Skin of body (tissue), 3 donors: ENCODE measurements at places on chromosomes 5 and 9. TPM values are rescaled to one million over a fixed set of nuclear protein-coding genes. Genes with fewer than 3 reads are reported as not detected.
A peak's percentile ranks its signal among the peaks of the same experiment; 100 is the strongest.

The IER5L gene
- total RNA-seq = 23.0 TPM

The GLRA1 gene
- total RNA-seq = not detected

The ODF2 gene
- total RNA-seq = 23.0 TPM

DNA sequence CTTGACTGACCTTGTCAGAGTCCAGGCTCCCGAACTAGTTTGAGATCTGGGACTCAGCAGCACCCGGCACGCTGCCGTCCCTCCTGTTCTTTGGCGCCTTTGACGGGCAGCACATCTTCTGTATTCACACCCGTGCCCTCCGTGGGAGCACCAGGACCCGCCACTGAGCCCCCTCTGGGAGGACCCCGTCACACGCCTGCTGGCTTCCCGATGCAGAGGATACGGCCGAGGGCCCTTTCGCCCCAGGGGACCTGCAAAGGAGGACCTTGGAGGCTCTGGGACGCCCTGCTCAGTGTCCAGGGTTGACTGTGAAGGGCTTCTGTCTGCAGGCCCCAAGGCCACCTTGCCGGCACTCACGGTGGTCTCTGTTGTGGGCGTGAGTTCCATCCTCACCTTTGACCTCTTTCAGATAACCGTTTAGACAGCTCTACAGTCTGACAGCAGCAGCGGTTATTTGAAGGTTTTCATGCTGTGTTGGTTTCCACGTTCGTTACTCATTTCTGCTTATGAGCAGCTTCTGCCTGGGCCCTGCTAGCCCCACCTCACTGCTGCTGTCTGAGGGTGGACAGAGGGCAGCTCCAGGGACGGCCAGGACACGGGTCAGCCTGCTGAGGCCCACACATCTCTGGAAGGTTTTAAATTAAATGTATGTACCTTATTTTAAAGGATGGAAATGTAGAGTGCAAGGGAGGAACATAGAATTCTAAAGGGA, 12.6 kb upstream of the EXOC3 start:
- no peak for DNase-seq

GRCh38 chr5:112514111-112514510, 95.0 kb upstream of the EPB41L4A start:
- no peak for DNase-seq

- no peak for DNase-seq
Measured at GRCh38 chr9:122080986-122081385, 12.1 kb downstream of the TTLL11 start.

- DNase-seq = peak; percentile 58
Measured at GRCh38 chr5:56269216-56269927, 36.2 kb upstream of the ANKRD55 start.

- DNase-seq = no peak
Measured at GRCh38 chr5:10856071-10856470, 95.0 kb upstream of the DAP start.

- no peak for DNase-seq
Measured at GRCh38 chr5:83540105-83540504, 68.6 kb downstream of the VCAN start.

DNA sequence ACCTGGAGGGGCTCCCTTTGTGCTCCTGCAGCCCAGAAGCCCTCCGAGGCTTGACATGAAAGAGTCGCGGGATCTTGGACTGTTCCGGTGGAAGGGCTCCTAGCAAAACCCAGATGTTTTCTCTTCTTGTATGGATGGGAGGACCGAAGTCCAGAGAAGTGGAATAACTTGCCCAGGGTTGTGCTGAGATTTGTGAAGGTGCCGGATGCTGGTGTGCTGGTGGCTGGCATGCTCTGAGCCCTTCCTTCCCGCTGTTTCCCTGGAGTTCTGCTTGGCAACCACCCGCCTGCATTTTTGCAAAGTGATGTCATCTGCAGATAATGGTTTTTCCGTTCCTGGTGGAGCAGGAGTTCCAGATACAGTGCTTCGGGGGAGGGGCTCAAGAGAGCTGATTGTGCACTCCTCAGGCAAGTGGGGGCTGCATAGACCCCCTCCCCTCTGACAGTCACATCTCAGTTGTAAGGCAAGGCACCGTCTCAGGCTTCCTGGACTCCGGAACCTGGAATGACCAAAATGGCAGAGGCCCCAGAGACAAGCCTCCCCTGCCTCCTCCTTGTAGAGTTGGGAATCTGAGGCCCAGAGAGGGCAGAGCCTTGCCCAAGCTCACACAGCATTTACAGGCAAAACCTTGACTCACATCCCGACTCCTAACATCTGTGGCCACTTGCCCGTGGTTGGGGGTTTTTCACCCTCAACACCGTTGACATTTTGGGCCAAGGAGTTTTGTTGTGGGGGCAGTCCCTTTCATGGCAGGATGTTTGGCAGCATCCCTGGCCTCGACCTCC, 157.0 kb downstream of the RGS3 start:
- DNase-seq = peak; percentile 90

DNA sequence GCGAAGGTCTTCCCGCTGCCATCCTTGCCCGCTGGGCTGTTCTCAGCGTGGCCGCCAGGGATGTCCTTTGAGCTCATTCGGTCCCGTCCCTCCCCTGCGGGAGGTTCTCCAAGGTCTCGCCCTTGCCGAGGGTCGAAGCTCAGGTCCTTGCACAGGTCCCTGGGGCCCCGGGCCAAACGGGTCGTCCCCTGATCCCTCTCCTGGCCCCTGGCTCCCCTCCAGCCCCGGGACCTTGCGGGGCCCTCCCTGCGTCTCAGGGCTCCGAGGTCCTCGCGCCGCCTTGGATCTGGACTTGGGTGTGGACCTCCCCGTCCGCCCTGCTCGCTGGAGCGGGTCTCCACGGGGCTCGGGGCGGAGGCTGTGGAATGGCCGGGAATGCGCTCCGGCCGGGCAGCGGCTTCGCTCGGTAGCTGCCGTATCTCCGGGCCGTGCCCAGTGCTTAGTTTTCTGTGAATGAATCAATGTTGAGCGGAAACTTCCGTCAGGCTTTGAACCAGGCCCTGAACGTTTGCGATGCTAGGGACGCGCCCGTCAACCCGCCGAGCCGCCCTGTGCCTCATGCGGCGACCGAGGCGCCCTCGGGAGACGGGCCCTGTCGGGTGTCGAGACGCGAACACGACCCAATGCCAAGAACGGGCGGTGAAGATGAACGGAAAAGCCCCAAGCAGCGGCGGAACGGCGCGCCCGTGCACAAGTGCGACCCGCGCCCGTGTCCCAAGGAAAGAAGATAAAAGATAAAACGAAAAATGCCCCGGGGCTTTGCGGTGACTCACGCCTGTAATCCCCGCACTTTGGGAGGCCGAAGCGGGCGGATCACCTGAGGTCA, 780 bp downstream of the RNU6ATAC start:
- DNase-seq = peak; percentile 45

- no peak for DNase-seq
Measured at GRCh38 chr9:93209097-93209496, 25.2 kb downstream of the WNK2 start.

DNA sequence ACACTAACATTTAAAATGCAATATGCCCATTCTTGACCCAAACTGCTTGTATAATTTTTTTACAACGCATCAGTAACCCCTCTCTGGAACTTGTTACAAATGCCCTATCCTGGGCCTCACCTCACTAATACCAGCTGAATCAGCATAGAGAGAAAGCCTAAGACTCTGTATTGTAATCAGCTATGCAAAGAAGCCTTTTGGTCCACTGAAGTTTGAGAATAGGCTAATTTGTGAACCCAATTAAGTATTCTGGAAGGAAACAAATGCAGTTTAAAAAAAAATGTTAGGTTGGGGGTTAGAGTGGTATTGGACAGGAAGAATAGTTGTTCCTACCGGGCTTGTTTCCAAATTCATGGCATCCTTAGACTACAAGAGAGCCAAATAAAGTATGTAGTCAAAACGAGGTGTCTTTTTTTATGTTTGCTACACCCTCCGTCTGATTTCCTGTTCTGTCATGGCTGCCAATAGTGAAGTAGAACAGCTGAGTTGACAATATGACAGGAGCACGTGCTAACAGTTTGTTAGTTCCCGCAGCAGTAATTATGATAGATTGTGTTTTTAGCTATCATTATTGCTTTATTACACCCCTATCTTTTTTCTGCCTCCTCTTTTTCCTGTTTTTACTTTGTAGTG, 1048.7 kb upstream of the NUDT12 start:
- DNase-seq = no peak

- DNase-seq = no peak
Measured at GRCh38 chr5:64165160-64165499, 513 bp upstream of the RNF180 start.

GRCh38 chr9:114077162-114077837, 800 bp downstream of the AMBP start:
- DNase-seq = no peak

GRCh38 chr5:93163010-93163663, 417.9 kb downstream of the NR2F1-AS1 start:
- peak; percentile 45 for DNase-seq

GRCh38 chr9:98178874-98179850, 13.3 kb downstream of the CORO2A start:
- DNase-seq = no peak

DNA sequence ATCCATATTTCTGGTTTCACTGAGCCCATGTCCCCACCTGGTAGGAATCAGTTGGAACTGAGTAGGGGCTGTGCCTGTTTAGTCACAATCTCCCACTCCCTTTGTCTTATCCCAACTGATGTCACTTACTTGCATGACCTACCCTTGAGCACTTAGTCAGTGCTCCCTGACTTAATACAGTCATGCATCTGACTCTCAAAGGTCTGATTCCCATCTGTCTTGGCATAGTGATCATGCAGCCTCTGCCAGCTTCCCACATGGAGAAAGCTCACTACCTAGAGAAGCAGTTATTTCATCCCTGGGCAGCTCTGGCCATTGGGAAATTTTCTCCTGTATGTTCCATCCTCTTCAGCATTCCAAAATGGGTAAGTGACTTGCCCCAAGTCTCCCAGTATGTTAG, 24.8 kb downstream of the ABLIM3 start:
- DNase-seq = no peak

DNA sequence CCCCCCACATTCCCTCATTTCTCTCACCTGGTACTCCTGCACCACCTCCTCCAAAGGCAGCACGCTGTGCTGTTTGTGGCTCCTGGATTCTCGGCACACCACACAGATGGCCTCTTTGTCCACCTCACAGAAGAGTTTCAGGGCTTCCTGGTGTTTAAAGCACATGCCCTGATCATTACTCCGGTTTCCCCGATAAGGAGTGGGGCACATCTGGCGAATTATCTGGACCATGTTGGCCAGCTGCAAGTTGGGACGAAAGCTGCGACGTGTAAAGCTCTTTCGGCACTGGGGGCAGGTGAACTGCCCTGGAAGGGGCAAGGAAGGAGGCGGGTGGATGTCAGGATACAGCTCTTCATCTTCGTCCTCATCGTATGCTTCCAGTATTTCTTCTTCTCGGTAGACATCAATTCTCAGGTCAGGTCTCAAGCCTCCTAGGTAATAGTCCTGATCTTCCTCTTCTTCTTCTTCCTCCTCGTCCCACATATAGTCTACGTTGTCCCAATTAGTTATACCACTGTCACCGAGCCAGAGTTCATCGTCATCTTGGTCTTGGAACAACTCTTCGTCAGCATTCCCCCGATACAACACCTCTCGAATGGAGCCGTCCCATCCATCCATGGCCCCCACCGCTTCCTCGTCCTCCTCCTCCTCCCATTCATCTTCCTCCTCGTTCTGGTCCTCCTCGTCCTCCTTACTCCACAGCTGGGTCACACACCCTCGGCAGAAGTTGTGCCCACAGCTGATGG, 796 bp downstream of the TRIM52 start:
- DNase-seq = no peak

- DNase-seq = peak; percentile 10
Measured at GRCh38 chr5:78320401-78320800, 25.9 kb upstream of the AP3B1 start.

GRCh38 chr9:84652496-84653120, 16.9 kb upstream of the NTRK2 start:
- DNase-seq = peak; percentile 48

DNA sequence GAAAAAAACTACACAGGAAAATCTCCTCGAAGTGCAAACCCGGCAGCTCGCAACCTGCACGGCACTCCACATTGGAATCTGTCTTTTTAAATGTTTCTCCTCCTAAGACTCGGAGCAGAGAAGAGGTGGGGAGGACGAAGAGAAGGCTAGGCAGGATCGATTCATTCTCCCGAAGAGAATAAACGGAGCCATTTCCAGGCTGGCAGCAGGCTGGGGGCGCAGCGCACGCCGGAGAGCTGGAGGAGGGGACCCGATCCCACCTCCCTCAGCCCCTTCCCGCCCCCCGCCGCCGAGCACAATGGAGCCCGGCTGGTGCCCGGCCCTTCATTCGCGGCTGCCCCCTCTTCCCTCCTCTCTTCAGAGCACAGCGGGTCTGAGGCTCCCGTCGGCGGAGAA, 628 bp downstream of the HOMER1 start:
- no peak for DNase-seq
